Stimulated activated naive CD4-positive, alpha-beta T cell (primary cell): ENCODE measurements at places on chromosomes 16 and 17.

- DNase-seq, result no peak
Observed at GRCh38 chr16:82649766-82650165, 23.0 kb downstream of the CDH13 start.

DNA sequence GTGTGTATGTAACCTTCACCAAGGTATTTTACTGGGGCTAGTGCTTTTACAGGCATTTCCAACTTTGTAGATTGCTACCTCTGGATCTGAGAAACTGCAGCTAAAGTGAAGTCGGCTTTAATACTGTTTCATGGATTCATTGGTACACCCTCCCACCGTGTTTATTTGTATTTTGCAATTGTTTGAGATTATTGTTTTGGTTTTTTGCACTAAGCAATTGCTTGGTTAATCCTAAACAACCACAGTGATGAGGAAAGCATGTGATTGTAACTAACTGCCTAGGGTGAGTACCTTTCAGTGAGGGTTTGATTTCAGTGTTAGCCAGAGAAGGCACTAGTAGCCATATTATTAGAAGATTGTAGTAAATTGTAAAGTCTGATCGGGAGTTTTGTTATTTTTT is 3.3 kb downstream of the LUC7L3 start:
- no peak for DNase-seq

DNA sequence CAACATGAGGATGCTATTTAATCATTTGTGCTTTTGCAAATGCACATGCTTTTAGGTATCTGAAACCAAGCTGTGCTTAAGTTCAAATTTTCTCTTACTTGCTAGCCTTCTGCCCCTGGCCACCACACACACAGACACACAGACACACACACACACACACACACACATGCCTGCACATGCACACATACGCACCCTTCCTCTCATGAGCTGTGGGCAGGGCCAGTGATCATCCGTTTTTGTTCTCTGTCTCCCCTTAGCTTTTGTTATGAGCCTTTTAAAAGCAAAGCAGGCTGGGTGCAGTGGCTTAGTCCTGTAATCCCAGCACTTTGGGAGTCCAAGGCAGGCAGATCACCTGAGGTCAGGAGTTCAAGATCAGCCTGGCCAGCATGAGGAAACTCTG is 34.2 kb downstream of the CD300LF start:
- DNase-seq, result no peak

GRCh38 chr16:46577988-46578579 is 43.1 kb downstream of the SHCBP1 start:
- DNase-seq, result no peak

DNA sequence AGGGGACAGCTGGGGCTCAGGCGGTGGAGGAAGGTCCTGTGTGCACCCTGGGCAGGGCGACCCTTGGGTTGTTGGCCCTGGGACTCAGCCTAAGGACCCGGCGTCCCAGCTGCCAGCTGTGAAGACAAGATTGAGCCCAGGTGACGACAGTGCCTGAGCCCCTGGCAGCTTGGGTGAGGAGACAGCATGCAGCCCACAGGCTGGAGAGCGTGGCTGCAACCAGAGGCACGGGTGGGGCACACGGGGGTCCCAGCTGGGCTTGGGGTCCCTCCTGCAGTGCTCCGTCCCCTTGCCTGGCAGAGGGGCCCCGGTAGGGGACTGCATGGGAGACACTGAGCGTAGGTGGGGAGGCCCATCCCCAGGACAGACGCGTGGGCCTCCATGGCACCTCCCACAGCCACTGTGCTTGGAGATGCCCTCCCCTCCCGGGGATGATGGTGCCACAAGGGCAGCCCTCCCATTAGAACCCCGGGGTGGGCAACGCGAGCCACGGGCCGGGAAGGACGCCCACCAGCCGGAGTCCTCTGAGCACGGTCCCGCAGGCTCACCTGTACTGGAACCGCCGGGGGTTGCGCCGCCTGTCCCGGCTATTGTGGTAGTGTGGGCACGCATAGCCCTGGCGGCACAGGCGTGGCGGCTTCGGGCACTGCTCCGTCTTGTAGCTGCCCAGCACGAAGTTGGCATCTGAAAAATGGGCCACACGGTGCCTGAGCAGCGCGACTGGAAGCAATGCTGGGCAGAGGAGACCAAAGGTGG is 15.5 kb downstream of the UNKL start:
- no peak for DNase-seq

DNA sequence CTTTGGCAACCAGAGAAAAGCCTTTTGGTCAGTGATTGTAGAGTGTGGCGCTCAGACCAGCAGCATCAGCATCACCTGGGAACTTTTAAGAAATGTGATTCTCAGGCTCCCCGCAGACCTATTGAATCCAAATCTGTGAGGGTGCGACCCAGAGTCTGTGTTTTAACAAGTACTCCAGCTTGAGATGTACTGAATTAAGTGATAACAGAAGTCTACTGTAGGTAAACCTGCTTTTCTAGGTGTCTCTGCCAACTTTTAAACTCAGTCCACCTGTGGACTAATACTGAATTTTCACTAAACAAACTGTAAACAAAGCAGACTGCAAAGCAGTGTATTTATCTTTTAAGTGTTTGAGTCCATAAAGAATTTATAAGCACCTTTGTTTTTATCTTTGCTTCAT is 43.6 kb downstream of the NUP93 start:
- DNase-seq, result no peak

- no peak for DNase-seq
Observed at GRCh38 chr17:48432820-48433775, 3.1 kb upstream of the SKAP1 start.

DNA sequence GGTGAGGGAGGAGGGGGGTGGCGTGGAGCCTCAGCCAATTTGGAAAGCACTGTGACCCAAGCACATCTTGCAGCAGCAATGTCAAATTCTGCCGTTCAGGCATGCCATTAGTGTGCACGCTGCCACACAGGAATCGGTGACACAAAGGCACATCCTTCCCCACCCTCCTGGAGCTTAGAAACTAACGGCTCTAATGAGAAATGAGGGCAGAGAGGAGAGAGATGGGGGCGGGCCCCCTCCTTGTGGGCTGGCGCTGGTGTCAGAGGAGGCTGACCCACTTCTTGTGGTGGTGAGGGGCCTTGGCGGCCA is 94.8 kb downstream of the RTN4RL1 start:
- DNase-seq, result no peak

- no peak for DNase-seq
Observed at GRCh38 chr16:3681206-3681605, 26.7 kb downstream of the DNASE1 start.

GRCh38 chr17:61460796-61461585 is 8.8 kb downstream of the TBX4 start:
- no peak for DNase-seq

DNA sequence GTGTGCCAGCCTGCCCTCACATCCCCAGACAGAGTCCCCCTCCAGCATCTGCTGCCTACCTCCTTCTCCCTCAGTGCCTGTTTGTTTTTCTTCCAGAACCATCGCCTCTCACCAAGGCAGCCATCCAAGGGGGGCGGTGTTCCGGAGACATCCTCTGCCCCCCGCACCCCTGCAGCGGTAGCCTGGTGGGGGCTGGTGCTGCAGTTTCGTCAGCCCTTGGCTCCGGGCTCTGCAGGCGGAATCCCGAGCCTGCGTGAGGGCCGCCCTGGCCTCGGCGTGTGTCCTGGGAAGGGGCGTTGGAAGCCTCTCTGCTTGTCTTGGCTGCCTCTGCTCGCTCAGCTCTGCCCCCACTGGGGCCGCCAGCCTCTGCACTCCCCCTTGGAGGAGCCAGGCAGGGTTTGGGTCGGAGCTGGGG is 126.0 kb upstream of the CIBAR2 start:
- no peak for DNase-seq

GRCh38 chr17:47239967-47240651 is 13.5 kb upstream of the ITGB3 start:
- DNase-seq, result no peak

DNA sequence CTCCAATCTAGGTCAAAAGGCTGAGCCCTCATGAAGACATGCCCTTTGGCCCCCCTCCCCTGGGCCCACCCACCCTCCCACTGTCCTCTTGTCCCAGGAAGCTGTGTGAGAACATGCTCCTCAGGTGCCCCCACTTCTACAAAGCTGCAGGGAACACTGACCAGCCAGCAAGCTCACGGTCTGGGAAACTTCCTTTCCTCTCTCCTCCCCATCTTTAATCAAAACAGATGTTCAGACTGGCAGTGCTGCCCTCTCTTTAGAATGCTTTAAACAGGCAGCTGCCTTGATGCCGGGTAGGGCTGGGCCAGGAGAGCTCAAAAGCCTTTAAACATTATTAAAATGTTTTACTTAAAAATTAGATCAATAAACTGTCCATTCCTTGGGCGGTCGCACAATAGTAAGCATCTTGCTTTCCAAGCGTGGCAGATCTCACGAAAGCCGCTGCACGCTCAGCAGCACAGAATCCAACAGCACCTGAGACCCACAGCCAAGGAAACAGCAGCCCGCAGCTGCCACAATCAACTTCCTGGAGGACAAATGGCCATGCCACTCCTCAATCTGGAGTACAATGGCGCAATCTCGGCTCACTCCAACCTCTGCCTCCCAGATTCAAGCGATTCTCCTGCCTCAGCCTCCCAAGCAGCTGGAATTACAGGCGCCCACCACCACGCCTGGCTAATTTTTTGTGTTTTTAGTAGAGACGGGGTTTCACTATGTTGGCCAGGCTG is 399.2 kb downstream of the SLC39A11 start:
- no peak for DNase-seq

DNA sequence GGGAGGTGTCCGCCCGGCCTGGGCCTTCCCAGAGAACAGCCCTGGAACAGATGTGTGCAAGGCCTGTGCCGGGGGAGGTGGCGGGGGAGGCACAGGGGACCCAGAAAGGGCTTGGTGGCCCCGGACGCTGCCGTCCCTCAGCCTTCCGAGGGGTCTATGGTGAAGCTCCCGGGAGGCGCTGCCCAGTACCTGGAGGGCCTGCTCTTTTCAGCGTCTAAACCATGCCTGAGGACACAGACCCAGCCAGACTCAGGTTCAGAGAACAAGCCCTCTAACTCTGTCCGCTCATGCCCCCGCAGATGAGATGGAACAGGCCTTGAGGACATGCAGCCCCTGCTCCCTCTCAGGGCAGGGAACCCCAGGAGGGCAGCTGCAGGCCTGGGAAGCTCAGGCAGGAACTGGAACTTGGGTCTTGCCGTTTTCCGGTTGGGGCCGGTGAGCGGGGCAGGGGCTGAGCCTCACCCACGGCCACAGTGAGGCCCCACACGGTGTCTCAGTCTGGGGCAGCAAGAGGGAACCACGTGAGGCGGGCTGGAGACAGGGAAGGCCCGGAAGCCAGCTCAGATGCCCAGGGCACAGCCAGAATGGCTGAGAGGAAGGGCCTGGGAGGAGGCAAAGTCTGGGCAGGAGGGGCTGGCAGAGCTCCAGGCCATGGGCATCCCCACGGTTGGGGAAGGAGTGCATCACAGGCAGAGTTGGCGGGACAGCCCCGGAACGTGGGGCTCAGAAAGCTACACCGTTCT is 12.5 kb downstream of the SLC16A3 start:
- no peak for DNase-seq

GRCh38 chr17:82752371-82753200 is 721 bp downstream of the TBCD start:
- DNase-seq, result no peak

GRCh38 chr16:81251871-81252270 is 13.4 kb downstream of the BCO1 start:
- DNase-seq, result no peak

GRCh38 chr17:14050616-14051015 is 18.7 kb upstream of the COX10 start:
- no peak for DNase-seq

DNA sequence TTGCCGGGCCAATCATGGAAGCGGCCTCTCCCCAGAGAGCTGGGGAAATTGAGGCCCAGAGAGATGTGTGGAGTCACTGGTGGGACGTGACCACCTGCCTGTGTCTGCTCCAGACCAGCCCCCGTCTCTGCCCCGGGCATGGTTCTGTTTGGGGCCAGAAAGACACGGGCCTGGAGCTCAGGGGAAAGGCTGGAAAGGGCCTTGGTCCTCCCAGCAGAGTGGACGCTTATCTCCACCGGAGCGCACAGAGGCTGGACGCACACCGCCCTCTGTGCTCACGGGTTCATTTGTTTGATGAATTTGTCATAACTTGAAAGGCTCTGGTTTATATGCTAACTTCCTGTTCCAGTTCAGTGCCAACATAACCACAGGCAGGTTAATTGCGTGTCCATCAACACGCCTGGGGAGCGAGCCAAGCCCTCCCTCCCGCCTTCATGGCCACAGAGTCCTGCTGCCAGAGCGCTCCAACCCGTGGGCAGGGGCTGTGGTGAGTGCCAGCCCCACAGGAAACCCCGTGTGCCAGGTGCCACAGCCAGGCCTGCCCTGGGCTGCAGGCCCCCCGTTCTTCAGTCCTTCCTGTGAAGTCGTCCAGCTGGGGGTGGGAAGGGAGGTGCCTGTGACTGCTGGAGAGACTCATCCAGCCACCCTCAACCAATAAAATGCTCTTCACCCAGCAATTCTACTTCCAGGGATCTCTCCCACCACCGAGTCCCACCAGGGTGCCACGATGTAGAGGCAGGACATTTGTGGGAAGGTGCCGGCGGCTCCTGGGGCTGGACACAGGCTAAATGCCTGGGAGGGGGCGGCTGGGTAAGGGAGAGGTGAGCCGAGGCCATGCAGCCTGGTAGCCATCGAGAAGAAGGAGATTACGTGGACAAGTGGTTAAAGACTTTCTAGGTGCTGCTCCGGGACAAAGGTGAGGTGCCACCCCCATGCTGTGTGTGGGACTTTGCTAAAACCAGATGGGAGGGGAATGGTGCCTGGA is 29.4 kb upstream of the BAHCC1 start:
- DNase-seq, result no peak

DNA sequence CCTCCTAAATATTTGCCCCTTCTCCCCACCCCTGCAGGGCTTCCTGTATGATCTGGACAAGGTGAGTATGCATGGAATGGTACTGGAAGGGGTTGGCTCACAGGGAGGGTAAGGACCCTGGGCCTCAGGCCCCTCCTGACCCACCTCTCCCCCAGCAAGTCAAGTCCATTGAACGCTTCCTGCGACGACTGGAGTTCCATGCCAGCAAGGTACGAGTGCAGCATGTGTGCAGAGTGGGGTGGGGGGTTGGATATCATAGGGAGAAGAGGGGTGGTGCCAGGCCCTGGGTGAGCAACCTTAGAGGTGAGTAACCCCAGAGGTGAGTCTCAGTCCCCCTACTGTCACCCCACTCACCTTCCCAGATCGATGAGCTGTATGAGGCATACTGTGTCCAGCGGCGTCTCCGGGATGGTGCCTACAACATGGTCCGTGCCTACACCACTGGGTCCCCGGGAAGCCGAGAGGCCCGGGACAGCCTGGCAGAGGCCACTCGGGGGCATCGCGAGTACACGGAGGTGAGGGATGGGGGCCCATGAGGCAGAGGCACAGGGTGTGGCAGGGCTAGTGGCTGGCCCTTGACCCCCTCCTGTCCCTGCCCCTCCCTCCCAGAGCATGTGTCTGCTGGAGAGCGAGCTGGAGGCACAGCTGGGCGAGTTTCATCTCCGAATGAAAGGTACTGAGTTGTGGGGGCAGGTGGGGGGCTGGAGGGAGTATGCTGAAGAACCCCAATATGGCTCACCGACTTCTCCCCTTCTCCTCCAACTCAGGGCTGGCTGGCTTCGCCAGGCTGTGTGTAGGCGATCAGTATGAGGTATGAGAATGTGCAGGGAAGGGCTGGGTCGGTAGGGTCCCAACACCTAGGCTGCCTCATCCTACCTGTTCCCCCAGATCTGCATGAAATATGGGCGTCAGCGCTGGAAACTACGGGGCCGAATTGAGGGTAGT is 11.3 kb downstream of the RIPOR1 start:
- DNase-seq, result no peak

GRCh38 chr16:86061721-86062120 is 162.8 kb downstream of the IRF8 start:
- no peak for DNase-seq

- DNase-seq, result no peak
Observed at GRCh38 chr16:10282367-10282766, 100.1 kb upstream of the GRIN2A start.
